ENCODE measurements at places on chromosomes 6 and 20.

DNA sequence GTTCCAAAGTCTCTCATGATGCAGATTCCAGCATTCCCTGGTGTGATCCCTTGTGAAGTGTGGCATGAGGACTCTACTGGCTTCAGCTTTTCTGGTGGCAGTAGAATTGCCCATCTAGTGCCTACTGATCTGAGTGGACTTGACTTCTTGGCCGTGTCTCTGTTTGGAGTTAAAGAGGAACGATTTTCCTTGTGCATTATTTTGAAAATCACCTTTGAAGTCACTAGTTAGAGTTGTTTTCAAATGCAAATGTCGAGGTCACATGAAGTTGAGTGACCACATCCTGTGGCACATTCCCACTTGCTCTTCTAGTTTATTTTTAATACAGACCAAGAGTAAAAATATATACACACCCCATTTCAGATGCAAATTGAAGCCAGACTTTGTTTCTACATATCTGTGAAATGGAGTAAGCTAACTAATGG lies 270.7 kb upstream of the TAB2 start:
- DNase-seq = no peak

GRCh38 chr6:19602434-19603013 lies 234.6 kb upstream of the ID4 start:
- DNase-seq = no peak

DNA sequence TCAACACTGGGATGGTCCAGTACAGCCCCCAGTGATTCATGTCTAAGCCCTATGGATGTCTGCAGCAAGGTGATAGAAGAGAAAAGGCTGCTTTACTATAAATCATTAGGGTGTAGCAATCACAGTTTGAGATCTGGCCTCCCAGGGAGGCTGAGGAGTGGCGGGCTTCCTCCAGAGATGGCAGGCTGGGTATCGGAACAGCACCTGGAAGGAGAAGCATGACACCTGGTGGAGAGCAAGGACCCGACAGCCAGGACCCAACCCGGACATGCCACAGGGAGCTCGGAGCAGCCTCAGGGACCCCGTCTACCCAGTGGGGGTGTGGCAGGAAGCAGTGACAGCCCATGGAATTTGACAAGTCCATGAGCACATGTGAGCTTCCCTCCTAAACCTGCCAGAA lies 114.8 kb upstream of the CD93 start:
- no peak for DNase-seq

DNA sequence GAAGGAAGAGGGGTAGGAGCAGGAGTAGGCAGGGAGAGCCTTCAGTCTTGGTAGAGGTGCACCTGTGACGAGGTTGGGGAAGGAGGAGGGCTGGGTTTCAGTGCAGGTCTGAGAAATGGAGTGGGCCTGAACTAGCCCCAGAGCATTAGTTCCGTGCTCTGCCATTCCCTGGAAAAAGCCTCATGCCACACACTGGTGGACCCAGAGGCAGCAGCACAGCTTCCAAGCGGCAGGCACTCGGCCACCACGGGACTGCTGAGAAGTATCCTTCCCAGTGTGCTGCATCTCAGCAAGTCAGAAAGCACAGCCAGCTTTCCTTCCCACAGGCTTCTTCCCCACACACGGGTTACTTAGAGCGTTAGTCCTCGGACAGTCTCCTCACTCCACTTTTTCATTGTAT lies 77.3 kb upstream of the KIF25 start:
- no peak for DNase-seq

GRCh38 chr6:153976921-153977693 lies 61.9 kb upstream of the OPRM1 start:
- no peak for DNase-seq

DNA sequence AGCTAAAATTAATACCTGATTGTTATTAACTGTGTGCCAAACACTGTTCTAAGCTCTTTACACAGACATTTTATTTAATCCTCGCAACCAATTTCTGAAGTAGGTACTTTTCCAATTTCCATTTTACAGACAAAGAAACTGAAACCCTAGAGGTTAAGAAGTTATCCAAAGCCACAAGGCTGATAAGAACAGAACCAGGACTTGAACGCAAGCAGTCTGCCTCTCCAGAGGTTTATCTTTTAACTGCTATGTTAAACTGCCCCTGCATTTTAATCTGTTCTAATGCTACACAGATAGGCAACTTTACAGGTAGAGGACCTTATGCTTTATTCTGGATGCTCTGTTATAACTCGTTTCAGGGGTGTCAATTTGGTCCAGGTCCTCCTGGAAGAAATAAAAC lies 118.2 kb downstream of the SLC16A10 start:
- DNase-seq = no peak

DNA sequence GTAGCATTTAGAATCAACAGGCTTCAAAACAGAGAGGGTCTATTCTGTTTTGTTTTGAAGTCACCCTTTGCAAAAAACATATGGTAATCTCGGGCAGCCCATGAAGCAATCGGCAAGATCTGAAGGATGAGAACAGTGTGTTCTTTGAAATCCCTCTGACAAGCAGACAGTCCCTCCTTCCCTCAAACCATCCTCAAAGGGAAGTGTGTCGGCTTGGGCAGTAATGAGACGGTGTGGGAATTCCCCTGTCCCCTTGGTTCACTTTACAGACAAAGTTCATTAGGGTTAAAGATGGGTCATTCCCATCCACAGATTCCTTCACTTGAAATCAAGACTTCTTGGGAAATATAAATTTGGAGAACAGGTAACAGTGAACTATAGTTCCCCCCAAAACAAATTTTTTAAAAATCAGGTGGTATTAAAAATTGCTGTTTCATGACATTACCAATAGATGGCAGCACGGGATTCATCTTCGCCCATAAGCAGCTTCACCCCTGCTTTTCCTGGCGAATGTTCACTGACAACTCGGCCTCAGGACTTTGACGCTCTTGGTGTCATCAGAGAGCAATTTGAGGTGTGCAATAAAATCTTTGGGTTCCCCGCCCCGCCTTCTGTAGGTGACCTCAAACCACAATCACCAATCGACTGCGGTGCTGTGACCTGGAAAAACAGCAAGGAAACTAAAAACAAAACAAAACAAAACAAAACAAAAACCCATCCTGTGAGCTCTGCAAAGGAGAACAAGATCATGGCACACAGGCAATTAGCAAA lies 159.3 kb upstream of the TNFAIP3 start:
- no peak for DNase-seq

GRCh38 chr20:63232235-63233060 lies 3.3 kb upstream of the BIRC7 start:
- DNase-seq = no peak

- DNase-seq = no peak
These were observed 1.9 kb downstream of the TAB2 start for GRCh38 chr6:149319422-149319821.

DNA sequence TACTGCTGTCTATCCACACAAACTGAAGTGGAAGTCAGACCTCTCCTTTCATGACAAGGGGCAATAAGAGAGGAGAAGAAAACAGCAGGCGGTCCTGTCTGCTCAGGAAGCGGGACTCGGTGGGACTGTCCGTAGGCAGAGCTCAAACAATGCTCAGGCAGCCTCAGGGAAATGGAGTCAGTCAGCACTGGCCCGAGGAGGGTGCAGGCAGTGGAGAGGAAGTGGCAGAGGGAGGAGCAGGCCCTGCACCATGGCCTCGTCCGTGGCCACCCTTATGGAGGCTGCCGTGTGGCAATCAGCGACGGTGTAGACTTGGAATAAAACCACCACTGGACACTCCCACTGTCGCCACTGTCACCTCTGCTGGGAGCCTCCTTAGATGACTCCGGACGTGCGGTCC lies 19.6 kb downstream of the FOXC1 start:
- no peak for DNase-seq

DNA sequence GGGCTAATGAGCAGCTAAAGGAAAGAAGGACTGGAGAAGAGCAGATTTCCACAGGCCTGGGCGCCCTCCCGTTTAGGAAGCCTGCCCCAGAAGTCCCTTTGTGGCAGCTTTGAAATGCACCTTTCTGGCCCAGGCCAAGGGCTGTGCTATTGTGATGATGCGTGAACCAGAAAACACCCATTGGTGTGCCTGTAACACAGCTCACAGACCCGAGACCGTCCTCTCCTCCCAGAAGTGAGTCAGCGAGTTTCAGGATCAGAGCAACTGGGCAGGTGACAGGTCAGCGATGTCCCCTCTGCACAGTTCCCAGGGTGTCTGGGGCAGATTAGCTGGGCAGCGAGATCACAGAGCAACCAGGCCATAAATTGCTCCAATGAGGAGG lies 71.9 kb upstream of the SULF2 start:
- DNase-seq = no peak

- no peak for DNase-seq
These were observed 25.3 kb upstream of the ERVFRD-1 start for GRCh38 chr6:11136809-11137208.

DNA sequence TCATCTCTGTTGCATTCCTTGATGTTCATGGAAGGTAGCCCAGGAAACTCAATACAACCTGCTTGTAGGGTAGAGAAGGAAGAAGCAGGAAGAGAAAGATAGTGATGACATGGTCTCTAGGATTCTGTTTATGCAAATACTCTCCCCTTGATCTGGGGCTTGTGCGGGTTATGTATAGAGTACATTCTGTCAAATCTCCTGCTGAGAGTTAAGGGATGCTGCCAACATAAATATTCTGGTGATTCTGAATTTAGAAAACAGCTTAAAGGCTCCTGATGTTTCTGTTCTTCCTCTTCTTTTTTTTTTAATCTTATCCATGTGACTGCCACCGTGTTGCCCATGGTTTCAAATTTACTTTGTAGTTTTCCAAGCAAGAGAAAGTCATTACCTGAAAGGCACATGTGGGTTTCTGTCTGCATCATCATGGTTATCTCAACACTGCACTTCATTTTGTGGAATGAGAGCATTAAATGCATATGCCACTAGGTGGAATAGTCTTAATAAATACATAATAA lies 150.6 kb downstream of the RPS12 start:
- no peak for DNase-seq

- no peak for DNase-seq
These were observed 43.4 kb upstream of the QKI start for GRCh38 chr6:163371129-163371528.

- no peak for DNase-seq
These were observed 1.4 kb upstream of the MARCKS start for GRCh38 chr6:113855500-113856374.

DNA sequence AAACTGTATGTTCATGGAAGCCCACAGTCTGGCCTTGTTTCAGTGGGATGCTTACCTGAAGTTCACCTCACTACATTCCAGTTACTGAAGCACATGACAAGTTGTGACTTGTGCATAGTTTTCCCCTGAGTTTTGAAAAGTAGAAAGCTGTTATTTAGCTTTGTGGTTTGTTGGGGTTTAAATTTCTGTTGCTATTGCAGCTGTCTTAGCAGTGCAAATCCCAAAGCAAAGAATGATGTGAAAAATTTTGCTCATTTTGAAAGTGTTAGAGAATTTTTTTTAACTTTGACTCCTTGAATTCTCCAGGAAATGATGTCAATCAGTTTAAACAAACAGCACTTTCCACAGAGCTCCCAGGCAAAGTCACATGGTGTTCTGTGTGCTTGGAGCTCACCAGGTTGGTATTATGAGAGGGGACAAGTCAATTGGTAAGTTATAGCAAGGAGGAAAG lies 268.4 kb downstream of the ADGRG6 start:
- DNase-seq = no peak

- DNase-seq = no peak
These were observed 57.8 kb downstream of the OR2B2 start for GRCh38 chr6:27854421-27854820.

GRCh38 chr6:85516168-85516567 lies 66.3 kb downstream of the NT5E start:
- DNase-seq = no peak

GRCh38 chr6:94956910-94957309 lies 620.4 kb upstream of the MANEA start:
- DNase-seq = no peak

DNA sequence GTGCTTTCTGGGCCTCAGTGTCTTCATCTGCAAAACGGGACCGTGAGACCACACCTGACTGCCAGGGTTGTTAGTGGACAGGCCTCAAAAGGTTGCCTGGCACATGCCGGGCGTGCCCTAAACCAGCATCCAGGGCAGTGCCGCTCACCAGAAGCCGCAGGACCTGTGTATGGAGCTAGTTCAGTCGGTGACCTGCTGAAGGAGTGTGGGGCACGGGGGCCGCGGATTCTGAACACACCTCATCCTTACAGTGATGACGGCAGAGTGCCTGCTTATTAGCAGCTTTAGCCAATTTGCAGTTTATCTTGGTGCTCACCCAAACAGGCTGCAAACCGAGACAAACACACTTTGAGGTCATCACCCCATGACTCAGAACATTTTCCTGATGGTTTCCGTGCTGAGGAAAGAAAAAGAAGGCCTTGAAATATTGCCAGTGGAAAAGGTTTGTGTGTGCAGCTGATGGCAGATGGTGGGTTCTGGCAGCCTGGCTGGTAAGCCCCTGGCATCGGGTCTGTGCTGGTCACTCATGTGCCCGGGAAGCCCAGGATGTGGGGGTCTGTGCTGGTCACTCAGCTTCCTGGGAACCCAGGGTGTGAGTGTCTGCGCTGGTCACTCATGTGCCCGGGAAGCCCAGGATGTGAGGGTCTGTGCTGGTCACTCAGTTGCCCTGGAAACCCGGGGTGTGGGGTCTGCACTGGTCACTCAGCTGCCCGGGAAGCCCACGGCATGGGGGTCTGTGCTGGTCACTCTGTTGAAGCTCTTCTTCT lies 153.8 kb downstream of the ERMARD start:
- no peak for DNase-seq

DNA sequence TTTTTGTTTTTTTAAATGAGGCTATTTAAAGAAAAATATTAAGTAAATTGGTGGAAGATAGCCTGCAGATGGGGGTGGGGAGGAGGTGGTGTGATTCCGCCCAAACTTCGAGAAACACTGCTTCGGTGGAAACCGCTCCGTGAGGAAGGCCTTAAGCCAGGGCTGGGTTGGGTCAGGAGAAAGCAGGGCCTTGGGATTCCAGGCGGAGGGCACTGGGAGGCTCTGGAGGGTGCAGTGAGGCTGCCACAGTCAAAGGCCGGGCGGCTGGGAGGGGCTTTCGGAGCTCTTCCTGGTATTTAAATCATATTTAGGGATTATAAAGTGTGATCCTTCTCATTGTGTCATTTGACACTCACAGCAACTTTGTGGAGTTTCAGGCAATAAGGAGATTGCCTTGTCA lies 22.2 kb upstream of the SCRT2 start:
- DNase-seq = no peak

- no peak for DNase-seq
These were observed 48.9 kb downstream of the CNBD2 start for GRCh38 chr20:36017048-36017951.

- DNase-seq = no peak
These were observed 12.2 kb upstream of the ZBTB46 start for GRCh38 chr20:63843222-63843621.

- DNase-seq = no peak
These were observed 28.3 kb upstream of the PDYN start for GRCh38 chr20:2022163-2022562.

DNA sequence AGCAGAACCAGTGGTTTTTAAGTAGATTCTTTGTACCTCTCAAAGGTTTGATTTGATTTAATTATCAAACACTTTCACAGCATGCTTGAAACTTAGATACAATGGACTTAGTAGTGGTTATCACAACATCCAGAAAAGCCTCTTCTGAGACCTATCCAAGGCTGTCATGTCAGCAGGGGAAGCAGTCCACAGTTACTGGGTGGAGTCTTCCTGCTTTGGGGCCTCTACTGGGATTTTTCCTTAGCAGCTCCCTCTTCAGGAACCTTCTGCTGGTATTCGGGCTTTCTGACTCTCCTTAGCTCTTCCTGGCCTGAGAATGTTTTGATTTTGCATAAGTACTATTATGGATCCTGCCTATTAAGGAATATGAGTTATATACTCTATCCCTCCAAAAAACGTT lies 36.0 kb downstream of the ARFGEF2 start:
- DNase-seq = no peak

- DNase-seq = no peak
These were observed 12.5 kb downstream of the TFAP2B start for GRCh38 chr6:50831186-50831585.

GRCh38 chr6:145213614-145214013 lies 521.7 kb downstream of the EPM2A start:
- DNase-seq = no peak

Measured in cortex of kidney (tissue), 1 donor.